Activated effector memory CD4-positive, alpha-beta T cell treated with Interleukin-2 at 50 U/mL for 16 hours (primary cell): ENCODE measurements at places on chromosomes 6 and 20.

DNA sequence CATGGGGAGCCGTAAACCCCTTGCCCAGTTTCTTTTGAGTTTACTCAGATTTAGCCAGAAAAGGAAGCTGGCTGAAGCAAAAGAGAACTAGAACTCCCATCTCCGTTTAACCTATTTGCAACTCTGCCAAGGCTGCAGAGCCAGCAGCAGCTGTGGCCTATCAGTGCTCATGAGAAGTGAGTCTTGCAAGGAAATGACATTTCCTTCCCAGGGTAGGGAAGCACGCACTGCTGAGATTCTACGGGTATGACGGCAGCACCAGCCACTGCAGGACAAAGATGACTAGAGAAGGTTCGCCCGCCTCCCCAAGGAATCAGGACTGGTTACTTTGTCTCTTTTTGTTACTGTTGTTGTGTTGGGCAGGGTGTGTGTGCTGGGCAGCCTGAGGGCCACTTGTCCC is 47.6 kb downstream of the PPP1R3G start:
- no peak for DNase-seq

DNA sequence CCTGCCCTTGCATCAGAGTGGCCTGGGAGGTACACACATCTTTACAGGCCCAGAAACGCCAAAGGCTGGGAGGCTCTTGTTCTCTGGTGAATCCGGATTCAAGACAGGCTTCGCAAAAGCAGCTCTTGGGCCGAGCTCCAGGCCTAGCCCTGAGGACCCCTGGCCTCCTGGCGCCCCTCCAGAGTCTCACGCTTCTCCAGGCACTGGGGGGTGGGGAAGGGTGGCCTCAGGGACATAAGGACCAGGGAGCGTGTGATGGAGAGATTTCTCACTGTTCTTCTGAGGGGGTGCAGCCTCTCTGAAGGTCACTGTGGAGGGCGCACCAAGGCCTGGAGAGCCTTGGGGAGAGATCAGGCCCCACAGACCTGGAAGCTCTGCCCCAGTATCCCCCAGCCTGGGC is 349.2 kb downstream of the ZFAND3 start:
- no peak for DNase-seq

DNA sequence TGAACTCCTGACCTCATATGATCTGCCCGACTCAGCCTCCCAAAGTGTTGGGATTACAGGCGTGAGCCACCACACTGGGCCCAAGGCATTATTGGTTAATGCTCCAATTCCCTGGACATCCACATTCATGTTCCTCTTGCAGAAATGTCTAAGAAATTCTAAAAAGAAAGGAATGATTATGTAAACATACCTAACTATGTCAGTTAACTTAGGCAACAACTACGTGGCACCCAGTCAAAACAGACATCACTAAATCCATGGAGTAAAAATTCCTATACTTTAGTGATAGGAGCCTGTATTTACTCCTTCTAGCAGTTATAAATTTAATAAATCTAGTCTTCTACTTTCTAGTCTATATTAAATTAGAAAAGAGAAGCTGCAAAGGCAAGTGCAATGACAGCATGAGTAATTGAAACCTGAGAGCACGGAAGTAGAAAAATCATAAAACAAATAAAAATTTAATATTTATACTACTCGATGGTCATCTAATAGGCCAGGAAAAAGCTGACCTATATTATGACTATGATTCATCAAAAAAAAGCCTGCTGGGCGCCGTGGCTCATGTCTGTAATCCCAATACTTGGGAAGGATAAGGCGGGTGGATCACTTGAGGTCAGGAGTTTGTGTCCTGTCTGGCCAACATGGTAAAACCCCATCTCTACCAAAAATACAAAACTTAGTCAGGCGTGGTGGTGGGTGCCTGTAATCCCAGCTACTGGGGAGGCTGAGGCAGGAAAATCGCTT is 4.2 kb downstream of the AHI1 start:
- DNase-seq, result no peak

GRCh38 chr6:42659806-42660205 is 62.6 kb downstream of the PRPH2 start:
- DNase-seq, result no peak

DNA sequence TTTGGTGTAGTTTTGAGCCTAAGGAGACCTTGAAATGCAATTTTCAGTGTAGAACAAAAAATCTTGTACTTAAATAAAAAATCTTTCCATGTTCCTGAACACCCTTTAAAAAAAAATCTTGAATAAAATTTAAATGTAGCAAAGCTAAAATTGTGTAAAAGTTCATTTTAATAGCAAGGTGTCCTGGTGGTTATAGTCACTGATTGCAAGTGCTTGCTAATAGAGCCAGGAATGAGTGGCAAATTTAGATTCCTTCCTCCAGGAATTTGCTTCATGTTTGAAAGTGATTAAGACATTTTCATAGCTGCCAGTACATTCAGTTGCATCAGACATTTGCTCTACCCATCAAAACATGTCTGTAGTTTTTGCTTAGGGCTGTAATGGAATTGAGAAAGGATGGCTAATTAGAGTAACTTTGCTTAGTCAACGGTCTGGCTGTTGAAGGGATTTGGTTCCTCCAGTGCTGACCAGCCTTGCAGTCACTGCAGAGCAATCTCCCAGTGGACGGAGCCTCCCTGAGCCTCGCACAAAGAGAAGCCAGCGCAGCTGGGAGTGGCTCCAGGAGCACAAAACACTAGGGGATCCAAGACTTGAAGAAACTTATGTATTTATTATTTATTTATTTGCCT is 36.5 kb downstream of the AKAP12 start:
- DNase-seq, result no peak

DNA sequence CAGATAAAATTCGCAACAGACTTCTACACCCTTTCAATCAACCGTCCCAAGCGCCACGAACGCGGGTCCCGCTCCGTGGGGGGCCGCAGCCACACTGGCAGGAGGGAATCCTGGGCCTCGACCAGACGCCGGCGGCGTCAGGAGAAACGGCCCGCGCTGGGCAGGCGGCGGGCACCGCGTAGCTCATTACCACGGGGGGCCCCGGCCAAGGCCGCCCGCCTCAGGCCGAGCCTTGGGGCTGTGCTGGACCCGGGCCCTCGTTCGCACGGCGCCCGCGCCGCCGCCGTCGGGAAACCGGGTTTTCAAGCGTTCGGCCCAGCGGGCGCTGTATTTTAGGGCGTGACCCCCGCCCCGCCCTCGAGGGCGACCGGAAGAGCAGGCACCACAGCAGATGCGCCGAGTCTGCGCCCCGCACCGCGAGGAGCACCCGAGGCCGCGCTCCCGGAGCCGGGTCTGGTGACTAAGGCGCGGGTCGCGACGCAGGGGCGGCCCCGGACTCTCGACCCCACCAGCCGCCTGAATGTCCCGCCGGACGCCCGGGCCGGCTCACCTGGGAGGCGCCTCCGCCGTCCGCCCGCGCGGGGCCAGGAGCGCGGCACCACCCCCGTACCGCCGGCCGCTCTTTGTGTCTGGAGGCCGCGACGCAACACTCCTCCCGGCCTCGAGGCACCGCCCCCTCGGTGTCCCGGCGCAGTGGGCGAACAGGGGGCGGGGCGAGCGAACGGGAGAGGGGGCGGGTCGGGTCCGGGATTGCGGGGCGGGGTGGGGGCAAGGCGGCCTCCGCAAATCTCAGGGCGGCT is at the start of gene NINL:
NINL (minus strand) TSS at position 627 of the 800 bp plus-strand sequence. CDS start 58,944 bp downstream, outside the sequence.
- DNase-seq, result peak; percentile 31

DNA sequence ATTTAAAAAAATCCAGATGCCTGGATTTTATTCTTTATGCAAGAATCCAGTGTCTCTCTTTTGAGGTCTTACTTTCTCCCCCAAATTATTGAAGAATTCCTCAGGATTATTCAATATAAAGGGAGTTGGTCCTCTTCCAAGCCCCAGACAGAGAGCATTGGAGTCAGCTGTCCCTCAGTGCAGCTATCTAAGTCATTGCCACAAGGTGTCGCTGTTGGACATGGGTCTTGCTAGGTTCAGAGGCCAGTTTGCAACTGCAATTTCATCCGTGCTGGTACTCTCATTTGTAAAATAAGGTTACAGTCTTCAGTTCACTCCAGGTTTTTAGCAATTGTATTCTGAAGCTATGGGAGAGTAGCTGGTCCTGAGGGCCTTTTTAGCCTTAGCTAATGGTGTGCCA is 27.8 kb downstream of the CCN2 start:
- no peak for DNase-seq

DNA sequence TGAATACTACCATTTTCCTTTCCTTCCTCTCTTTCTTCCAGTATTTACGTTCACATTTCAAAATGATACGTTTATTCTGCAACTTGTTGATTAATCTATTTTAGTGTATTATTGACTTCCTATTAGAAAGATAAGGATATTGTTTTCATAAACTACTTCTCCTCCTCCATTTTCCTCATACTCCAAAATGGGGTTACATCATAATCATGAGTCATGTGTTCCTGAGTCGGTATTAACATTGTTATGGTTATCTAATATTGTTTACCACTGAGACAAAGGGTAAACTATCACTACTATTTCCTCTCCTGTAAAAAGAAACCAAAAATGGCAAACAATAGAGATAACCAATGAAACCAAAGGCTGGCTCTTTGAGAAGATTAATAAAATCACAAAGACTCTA is 126.5 kb upstream of the CDYL start:
- no peak for DNase-seq

GRCh38 chr20:50231854-50232253 is 41.2 kb downstream of the CEBPB start:
- DNase-seq, result no peak

GRCh38 chr6:166346965-166347364 is 4.6 kb upstream of the SFT2D1 start:
- DNase-seq, result no peak

- no peak for DNase-seq
These were observed 116.3 kb downstream of the KHDC1L start for GRCh38 chr6:73108949-73109348.

DNA sequence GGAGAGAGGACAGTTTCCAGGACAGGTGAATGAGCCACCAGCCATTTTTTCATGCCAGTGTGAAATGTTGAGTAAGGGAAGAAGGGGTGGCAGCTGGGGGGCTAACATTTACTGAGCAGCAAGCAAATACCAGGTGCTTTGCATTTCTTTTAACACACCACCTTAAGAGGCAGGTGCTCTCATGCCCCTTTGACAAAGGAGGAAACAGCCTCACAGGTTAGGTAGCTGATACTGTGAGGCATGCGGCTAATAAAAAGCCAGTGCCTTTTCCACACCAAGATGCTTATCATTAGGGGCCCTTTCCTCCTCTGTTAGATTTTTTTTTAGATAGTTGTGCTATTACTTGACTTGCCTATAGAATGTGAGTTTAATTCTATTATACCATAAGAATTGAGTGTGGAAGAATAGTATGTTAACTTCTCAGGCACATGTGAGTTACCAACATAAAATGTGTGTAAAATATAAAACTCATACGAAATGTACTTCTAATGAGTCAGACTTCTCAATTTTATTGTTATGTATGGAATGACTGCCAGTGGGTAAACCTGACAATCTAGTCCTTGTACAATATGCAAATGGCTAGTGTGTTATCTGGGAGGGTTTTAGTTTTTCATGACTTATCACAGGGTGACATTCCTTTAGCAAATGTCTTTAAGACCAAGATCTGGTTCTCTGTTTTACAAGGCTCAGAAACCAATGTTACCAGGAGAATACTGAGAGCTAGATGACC is 260.0 kb downstream of the TMEM242 start:
- DNase-seq, result no peak

- DNase-seq, result no peak
These were observed 220.1 kb downstream of the HACE1 start for GRCh38 chr6:104639668-104640067.
